ENCODE measurements at places on chromosomes 16 and 17.

- peak; percentile 20 for DNase-seq
Measured at GRCh38 chr17:17694169-17695081, 13.2 kb downstream of the RAI1 start.

GRCh38 chr16:17723531-17724134 is 252.9 kb upstream of the XYLT1 start:
- no peak for DNase-seq

- no peak for DNase-seq
Measured at GRCh38 chr16:86181526-86181925, 282.6 kb downstream of the IRF8 start.

- no peak for DNase-seq
Measured at GRCh38 chr16:9199311-9199710, 107.9 kb downstream of the HAPSTR1 start.

Data from cortex of kidney (tissue), 1 donor.